Stimulated activated CD4-positive, alpha-beta T cell treated with anti-CD3 and anti-CD28 coated beads, Interleukin-4, amount 100 ng/mL, for 48 hours (primary cell): ENCODE measurements at places on chromosomes 6 and 20.

GRCh38 chr6:124433387-124434160, 528.7 kb upstream of the RNF217 start:
- no peak for DNase-seq

- no peak for DNase-seq
These were observed 49.8 kb upstream of the NEDD9 start for GRCh38 chr6:11282245-11282644.

GRCh38 chr6:110239526-110240274, 59.5 kb downstream of the CDC40 start:
- DNase-seq: no peak

GRCh38 chr6:82182756-82183155, 64.8 kb downstream of the IBTK start:
- DNase-seq: no peak
